ENCODE measurements at places on chromosomes 4 and X.

GRCh38 chr4:80732010-80732409 lies 298.5 kb upstream of the BMP3 start:
- no peak overlapping the region for H3K27ac ChIP-seq
- no peaks in the 10 kb centered on the region for H3K36me3 ChIP-seq
- DNase-seq: no peak
- H3K27me3 ChIP-seq: no peaks in the 10 kb centered on the region
- no peaks in the 10 kb centered on the region for H3K4me1 ChIP-seq

- no peaks in the 10 kb centered on the region for H3K36me3 ChIP-seq
- DNase-seq: no peak
- no peak overlapping the region for H3K4me3 ChIP-seq
- no peak overlapping the region for H3K27ac ChIP-seq
- no peaks in the 10 kb centered on the region for H3K4me1 ChIP-seq
Measured at GRCh38 chrX:93591398-93591797, 82.0 kb downstream of the NAP1L3 start.

- H3K36me3 ChIP-seq: no peaks in the 10 kb centered on the region
- no peak for DNase-seq
- H3K4me1 ChIP-seq: no peaks in the 10 kb centered on the region
- H3K4me3 ChIP-seq: no peak overlapping the region
- no peak overlapping the region for H3K27ac ChIP-seq
Measured at GRCh38 chr4:7768736-7769135, 170.9 kb downstream of the AFAP1 start.

DNA sequence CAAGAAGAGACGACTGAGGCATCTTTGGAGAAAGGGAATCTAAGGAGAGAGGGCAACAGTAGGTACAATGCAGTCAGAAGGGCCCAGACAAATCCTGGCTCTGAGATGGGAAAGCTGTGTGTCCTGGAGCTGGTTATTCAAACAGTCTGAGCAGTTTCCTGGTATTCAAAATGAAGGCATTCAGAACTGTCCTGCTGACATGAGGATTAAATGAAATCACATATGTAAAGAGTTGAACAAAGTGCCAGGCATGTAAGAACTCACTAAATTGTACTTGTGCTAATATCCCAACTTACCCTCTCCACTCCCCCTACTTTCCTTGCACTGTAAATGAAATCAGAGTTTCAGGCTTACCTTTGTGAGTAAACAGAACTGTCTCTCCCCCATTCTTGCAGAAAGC lies 60.9 kb upstream of the LDB2 start:
- DNase-seq: no peak
- H3K27me3 ChIP-seq: no peaks in the 10 kb centered on the region
- H3K27ac ChIP-seq: no peak overlapping the region

- DNase-seq: no peak
- H3K4me1 ChIP-seq: no peaks in the 10 kb centered on the region
- no peak overlapping the region for H3K4me3 ChIP-seq
- H3K27ac ChIP-seq: no peak overlapping the region
- no peaks in the 10 kb centered on the region for H3K36me3 ChIP-seq
Measured at GRCh38 chrX:2159861-2160260, 340.9 kb downstream of the DHRSX start.

GRCh38 chrX:111387470-111388070 lies 24.4 kb downstream of the DCX start:
- H3K36me3 ChIP-seq: no peaks in the 10 kb centered on the region
- no peak for DNase-seq
- H3K4me1 ChIP-seq: no peaks in the 10 kb centered on the region
- H3K4me3 ChIP-seq: no peak overlapping the region
- no peak overlapping the region for H3K27ac ChIP-seq
- H3K27me3 ChIP-seq: no peaks in the 10 kb centered on the region

DNA sequence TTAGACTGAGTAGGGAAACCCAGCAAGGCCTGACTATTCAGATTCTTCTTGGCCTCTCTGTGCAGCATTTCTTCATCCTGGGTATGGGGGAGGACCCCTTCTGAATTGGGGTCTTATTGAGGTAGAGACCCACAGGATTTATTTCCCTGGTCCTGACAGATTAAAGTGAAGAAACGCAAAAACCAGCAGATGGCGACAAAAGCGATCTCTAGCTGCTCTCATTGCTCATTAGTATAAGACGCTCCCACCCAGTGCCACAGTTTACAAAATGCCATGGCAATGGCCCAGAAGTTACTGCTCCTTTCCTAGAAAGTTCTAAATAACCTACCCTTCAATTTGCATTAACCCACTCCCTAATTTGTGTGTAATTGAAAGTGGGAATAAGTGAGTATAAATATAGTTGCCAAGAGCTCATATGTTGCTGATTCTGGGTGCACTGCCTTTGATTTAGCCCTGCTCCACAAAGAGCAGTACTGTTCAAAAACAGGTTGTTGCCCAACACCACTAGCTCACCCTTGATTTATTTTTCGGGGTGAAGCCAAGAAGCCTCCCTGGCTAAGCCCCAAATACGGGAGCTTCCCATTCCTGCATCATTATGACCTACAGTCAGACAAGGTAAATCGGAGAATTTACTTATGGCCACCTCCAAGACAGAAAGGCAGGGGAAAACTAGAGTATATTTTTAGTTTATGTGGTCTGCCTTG lies 3.7 kb upstream of the BEX4 start:
- no peak overlapping the region for H3K27ac ChIP-seq
- no peak overlapping the region for H3K4me3 ChIP-seq
- no peaks in the 10 kb centered on the region for H3K36me3 ChIP-seq
- DNase-seq: peak; percentile 49
- no peaks in the 10 kb centered on the region for H3K27me3 ChIP-seq
- H3K4me1 ChIP-seq: no peaks in the 10 kb centered on the region

GRCh38 chr4:26261405-26261804 lies 59.4 kb upstream of the RBPJ start:
- no peak for DNase-seq
- H3K4me1 ChIP-seq: no peaks in the 10 kb centered on the region
- H3K4me3 ChIP-seq: no peak overlapping the region

DNA sequence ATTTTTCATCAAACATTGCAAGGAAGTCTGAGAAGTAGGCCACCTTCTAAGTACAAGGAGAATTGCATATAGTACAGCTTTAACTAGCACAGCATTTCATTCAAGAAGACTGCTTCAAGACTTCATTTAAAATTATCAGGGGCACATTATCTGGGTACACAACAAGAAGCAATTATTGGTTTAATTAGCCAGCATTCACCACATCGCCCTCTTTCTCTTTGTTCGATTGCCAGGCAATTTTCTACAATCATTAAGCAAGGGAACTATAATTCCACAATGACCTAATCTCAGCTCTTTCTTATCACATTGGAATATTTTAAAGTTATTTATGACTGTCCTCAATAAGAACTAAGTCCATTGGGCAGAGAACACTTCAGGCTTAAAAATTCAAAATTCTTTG lies 1347.1 kb upstream of the PABPC4L start:
- no peaks in the 10 kb centered on the region for H3K36me3 ChIP-seq
- H3K4me3 ChIP-seq: no peak overlapping the region
- no peak for DNase-seq

DNA sequence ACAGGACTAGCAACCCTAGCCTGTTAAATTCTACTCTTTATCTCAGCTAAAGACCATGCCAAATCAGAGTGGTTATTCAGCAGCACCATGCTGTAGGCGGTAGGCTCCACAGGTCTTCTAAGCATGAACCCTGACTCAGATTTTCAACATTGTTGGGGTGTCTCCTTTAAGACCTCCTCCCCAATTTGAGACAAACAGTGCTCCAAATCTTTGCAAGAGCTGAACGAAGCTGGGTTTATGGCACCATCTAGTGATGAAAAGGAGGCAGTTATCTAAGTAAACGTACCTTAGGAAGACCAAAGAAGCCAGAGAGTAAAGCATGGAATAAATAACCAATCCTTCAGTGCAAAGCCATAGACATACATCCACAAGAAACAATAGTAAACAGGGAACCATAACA lies 334.5 kb upstream of the SLC7A11 start:
- peak; percentile 62 for DNase-seq
- no peaks in the 10 kb centered on the region for H3K4me1 ChIP-seq
- H3K27me3 ChIP-seq: no peaks in the 10 kb centered on the region
- no peak overlapping the region for H3K27ac ChIP-seq
- H3K4me3 ChIP-seq: no peak overlapping the region

- H3K36me3 ChIP-seq: no peaks in the 10 kb centered on the region
- no peak overlapping the region for H3K4me3 ChIP-seq
Measured at GRCh38 chr4:16023776-16024408, 59.9 kb downstream of the PROM1 start.
